ENCODE measurements at places on chromosomes 13 and 19.

- no peak for DNase-seq
Measured at GRCh38 chr19:10036601-10037071, 23.4 kb downstream of the RDH8 start.

DNA sequence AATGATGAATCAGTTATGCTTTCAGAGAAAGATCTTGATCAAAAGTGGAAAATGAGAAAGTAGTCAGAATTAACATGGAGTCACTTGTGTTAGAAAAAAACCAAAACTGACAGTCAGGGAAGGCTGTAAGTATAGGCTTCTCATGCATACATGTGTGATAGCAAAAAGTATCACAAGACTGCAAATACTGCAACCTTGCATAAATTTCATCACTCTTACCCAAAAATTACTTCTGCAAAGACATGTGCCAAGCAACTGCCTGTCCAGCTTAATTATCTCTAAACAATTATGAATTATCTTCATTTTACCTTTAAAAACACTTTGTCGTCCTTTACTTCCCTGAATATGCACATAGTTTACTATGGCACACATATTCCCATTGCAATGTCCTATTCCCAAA, 2466.4 kb upstream of the PCDH20 start:
- no peak for DNase-seq

GRCh38 chr19:38667661-38668171, 20.3 kb downstream of the ACTN4 start:
- no peak for DNase-seq

GRCh38 chr19:46927106-46927505, 66.3 kb downstream of the ARHGAP35 start:
- no peak for DNase-seq

DNA sequence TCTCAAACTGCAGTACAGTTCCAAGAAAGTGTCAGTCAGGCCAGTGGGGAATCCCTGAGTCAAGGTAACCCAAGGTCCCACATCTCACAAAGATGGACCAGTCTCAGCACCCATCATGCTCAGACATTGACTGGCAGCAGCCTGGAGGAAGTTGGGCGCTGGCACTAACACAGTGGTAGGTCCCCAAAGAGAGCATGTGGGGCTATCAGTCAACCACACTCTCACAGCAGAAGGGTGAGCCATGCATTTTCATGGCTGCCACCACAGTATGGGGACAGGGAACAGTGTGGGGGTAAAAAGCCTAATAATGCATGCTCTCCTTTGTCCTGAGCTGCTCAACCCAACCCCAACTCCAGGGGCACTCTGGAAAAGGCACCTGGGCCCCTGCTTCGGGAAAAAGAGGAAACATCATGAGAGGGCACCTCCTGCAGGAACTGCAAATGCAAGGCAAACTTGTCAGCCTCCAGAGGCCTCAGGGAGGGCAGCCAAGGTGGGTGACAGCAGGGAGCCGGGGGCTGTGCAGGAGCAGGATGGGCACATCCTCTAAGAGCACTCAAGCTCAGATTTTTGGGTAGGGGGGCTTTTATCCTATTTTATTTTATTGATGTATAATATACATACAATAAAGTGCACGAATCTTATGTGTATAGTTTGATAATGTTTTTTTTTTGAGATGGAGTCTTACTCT, 9.5 kb upstream of the PLEKHF1 start:
- DNase-seq = peak; percentile 50

DNA sequence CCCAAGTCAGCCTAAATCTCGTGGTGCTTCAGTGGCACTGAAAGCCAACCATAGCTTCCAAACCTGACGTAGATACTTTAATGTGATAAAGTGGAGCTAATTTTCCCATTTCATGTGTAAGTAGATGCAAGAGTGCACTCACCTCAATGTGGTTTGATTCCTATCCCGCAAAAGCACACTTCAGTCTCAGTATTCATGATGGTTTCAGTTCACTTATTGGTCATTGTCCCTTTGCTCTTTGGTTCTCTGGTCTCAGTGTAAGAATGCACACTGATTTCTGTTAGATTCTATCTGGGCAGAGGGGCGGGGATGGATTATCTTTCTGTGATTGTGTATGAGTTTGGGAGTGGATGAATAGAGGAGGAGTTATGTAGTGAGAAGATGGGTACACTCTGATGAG, 340.6 kb downstream of the KCNRG start:
- no peak for DNase-seq

- no peak for DNase-seq
Measured at GRCh38 chr13:93843082-93843481, 616.5 kb downstream of the GPC6 start.

GRCh38 chr19:42295831-42296525, 6.0 kb upstream of the PRR19 start:
- DNase-seq = peak; percentile 88

DNA sequence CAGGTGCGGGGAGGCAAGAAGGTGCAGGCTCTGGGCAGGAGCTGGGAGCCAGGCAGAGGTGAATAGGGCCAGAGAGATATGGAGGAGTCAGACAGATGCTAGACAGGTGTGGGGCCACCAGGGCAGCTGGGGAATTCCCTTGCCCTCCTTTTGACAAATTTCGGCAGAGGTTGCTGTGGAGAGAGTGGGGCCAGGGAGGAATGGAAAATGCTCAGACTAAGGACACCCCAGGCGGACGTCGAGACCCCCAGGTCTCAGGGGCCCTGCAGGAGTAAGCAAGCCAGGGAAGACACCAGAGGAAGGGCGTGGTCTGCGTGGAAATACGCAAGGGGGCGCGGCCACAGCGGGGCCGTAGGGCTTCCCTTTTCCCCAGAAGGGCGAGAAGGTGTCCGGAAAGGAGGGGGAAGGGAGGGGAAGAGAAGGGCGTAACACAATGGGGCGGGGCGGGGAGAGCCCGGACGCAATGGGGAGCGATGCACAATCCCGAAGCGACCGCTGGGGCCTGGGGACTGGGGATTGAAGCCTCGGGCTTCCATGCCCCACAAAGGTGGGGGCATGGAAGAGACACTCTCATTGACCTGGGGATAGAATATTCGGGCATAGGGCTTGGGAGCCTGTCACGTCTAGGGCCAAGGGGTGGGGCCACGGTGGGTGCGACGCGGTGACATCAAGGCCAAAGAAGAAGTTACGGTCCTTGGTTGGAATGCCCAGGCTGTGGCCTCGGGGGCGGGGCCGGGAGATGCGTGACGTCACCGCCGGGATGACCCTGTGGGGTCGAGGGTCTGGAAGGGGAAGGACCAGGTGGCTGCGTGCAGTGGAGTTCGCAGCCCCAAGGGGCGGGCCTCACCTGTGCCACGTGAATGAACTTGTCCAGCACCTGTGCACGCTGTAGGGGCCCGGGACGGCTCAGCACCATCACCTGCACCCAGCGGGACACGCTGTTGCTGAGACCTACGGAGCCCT, 8.2 kb downstream of the RASGRP4 start:
- DNase-seq = peak; percentile 59

GRCh38 chr13:60155978-60156377, 7.8 kb downstream of the DIAPH3 start:
- DNase-seq = no peak

- no peak for DNase-seq
Measured at GRCh38 chr13:28268800-28269223, 130.5 kb downstream of the PAN3 start.

GRCh38 chr19:48487544-48487943, 18.4 kb downstream of the CYTH2 start:
- DNase-seq = no peak

DNA sequence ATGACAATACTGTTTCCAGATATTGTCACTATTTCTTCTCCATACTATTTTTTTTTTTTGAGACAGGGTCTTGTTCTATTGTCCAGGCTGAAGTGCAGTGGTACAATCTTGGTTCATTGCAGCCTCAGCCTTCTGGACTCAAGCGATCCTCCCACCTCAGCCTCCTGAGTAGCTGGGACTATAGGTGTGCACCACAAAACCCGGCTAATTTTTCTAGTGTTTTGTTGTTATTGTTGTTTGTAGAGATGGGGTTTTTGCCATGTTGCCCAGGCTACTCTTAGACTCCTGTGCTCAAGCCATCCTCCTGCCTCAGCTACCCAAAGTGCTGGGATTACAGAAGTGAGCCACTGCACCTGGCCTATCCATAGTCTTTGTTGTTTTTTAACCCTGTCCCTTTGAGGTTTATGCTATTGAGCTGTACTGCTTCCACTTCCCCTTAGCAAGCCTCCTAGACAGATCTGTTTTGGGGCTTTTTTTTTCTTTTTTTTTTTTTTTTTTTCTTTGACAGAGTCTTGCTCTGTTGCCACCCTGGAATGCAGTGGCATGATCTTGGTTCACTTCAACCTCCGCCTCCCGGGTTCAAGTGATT, 27.6 kb upstream of the MAP3K10 start:
- DNase-seq = no peak

DNA sequence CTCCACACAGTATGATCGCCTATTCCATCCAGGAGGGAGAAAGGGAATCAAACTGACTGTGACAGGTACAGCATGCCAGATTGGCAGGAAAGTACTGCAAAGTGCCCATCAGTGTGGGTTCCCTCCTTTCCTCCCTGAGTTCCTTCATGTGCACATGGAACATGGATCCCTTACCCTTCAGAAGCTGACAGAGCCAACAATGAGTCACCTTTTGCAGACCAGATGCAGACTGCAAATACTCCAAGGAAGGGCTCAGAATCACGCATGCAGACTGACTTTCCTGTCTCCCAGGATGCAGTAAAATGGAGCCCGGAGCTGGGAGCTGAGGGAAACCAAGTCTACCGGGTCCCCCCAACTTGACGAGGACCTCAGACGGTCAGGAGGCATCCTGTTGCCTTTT, 41.8 kb downstream of the SACS start:
- no peak for DNase-seq

- no peak for DNase-seq
Measured at GRCh38 chr13:77333594-77333993, 6.7 kb upstream of the MYCBP2 start.

DNA sequence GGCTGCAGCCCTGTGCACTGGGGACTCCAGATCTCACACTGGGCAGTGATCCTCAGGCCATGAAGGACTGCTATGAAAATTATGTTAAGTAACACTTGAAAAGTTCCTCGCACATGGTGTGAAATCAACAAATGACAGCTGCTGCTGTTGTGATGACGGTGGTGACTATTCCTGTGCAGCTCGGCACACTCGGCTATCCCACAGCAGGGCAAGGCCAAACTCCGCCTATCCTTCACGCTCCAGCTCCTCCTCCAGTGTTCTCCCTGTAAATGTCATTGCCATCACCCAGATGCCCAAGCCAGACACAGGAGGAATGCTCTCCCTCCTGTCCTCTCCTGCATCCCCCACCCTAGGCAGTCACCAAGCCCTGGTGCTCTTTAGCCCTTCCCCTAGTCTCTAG, 31.3 kb downstream of the GRIK5 start:
- no peak for DNase-seq

DNA sequence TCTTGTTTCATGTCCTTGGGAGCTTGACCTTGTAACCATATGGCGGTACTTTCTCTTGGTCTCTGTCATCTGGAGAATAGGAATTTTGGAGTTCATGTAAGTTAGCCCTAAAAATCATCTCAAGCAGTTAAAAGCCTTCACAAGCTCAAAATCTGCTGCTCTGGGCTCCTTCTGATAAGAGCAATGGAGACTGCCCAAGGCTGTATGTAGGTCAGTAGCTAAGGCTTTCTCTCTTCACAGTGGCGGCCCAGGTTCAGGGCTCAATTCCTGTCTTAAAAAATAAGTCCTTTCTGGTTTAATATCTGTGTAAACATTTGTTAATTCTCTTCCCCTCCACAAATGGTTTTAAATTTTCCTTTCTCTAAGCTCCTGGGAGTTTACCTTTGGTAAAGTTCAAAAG, 45.3 kb upstream of the ANKRD10 start:
- DNase-seq = no peak

DNA sequence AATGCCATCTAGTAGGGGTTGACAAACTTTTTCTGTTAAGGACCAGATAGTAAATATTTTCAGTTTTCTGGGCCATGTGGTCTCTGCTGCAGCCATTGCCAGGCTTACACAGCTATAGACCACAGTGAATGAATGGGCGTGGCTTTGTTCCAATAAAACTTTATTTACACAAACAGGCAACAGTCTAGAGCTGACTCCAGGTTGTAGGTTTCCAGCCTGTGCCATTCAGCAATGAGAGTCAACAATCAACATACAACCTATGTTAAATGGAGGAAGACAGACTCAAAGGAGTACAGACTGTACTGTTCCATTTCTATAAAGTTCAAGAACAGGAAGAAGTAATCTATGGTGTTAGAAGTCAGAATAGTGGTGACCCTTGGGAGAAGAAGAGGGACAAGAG, 15.2 kb upstream of the IZUMO2 start:
- no peak for DNase-seq

GRCh38 chr19:5244351-5244750, 96.3 kb downstream of the PTPRS start:
- DNase-seq = no peak

- DNase-seq = peak; percentile 45
Measured at GRCh38 chr13:52128714-52129700, at the start of gene NEK5. NEK5 (minus strand) TSS chr13:52129073; CDS start chr13:52127482, 1,591 bp downstream.

DNA sequence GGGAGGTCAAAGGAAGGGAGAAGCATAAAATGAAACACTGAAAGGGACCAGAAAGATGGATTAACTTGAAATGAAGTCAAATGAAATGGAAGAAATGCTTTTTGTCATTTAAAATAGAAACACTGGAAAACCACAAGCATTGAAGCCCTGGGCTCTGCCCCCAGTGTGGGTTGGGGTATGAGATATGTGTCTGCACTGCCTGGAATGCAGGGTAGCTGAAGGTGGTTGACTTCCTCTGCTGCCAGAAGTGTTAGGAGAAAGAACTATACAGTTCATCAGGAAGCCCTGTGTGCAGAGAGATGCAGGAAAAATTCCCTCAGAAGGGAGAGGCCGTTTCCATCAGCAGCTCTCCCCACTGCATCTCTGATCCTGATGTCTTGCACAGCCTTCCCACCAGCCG, 69.2 kb downstream of the DHRS12 start:
- DNase-seq = no peak

GRCh38 chr13:86445206-86445605, 646.0 kb upstream of the SLITRK6 start:
- no peak for DNase-seq

- DNase-seq = no peak
Measured at GRCh38 chr13:30742901-30743300, 7.6 kb downstream of the ALOX5AP start.

DNA sequence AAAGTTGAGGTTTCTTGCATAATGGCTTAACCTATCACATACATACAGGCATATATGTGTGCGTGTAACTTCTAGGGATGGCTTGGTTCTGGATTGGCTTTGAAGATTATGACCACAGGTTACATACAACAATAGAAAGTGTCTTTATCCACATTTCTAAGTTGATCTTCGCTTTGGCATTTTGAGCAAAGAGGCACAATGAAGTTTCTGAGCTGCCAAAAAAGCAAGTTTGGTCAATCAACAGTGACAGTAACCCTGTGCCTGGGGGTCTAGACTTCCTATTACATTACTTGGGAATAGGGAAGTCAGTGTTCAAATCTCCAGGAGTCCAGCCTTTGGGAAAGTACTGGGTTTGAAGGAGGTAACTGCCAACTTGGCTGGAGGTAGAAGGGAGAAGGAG, 3.1 kb upstream of the SOX1 start:
- DNase-seq = no peak

GRCh38 chr19:40388481-40388880, 1.5 kb downstream of the HIPK4 start:
- DNase-seq = no peak

- DNase-seq = no peak
Measured at GRCh38 chr13:41917641-41918040, 43.3 kb downstream of the VWA8 start.
